ENCODE measurements at places on chromosomes 7 and 10.

GRCh38 chr10:121168545-121169216 is 317.5 kb downstream of the WDR11 start:
- no peak for DNase-seq

DNA sequence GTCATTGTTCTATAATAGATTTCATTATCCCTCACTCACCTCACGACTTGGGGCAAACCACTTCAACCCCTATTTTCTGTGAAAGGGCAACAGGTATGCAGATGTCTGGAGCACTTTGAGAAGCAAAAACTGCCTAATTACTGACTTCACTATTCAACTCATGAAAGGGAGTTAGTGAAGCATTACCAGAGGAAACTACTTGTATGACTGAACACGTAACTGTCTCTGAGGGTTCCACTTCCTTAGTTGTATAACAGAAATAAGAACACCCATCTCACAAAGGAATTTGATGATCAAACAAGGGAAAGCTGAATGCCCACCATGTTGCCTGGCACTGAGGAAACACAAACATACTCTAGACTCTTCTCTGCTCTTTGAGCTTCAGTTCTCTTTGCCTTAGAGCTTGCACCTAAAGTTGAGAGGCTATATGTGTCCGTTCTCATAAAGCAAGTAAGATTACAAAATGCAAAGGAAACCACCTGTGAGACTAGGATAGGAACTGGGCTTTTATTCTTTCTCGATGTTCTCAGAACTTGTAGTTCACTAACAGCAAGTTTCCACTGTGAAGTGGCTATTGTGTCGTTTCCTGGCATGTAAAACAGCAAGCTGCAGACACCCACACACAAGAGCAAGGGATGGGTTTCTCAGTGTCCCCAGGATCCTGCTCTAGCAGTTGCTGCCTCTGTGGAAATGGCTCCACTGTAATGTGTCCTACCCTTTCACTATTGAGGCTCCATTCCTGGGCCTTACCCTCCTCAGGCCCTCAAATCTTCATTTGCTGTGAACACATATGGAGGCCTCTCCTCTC is 2.6 kb downstream of the TMEM243 start:
- DNase-seq: no peak

- no peak for DNase-seq
These were observed 88.2 kb upstream of the ANKRD1 start for GRCh38 chr10:91009121-91009520.

GRCh38 chr10:14555807-14556206 is 218.9 kb downstream of the FAM107B start:
- no peak for DNase-seq
